ENCODE measurements at places on chromosomes 6 and 20. TPM values are rescaled to one million over a fixed set of nuclear protein-coding genes. Genes with fewer than 3 reads are reported as not detected.

DNA sequence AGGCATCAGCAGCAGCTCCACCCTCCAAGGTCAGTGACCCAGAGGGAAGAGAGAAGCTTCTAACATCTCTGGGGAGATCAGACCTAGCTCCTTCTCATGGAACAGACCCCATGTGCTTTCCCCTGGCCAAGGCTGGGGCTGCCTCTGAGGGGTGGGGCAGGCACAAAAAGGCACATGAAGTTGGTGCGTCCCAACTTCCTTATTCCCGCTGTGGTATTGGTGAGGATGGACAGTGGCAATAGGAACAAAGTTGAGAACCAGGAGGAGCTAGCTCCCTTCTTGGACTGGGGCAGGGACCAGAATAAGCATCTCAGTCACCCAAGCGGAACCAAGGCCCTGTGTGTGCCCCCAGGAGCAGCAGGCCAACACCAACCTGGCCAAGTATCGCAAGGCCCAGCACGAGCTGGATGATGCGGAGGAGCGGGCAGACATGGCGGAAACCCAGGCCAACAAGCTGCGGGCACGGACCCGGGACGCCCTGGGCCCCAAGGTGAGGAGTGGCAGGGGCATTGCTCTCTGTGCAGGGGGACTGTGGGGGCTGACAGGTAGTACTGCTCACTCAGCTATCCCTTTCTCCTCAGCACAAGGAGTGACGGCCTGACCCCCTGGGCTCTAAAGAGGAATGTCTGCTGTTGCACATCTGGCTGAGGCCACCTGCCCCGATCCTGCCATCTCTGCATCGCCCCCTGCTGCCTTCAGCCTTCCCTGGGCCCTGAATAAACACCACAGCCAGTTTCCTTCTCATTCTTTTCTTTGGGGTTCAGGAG, 46.1 kb downstream of the MYH7B start:
- DNase-seq, result no peak

Gene MYL9
- not detected for total RNA-seq

Gene NHLRC1
- 2.5 TPM for total RNA-seq

GRCh38 chr6:155443168-155443567, 12.5 kb downstream of the NOX3 start:
- DNase-seq, result no peak

- DNase-seq, result no peak
Observed at GRCh38 chr6:110902091-110902490, 27.5 kb downstream of the AMD1 start.

- DNase-seq, result no peak
Observed at GRCh38 chr20:59044295-59044694, 1.7 kb upstream of the PRELID3B start.

DNA sequence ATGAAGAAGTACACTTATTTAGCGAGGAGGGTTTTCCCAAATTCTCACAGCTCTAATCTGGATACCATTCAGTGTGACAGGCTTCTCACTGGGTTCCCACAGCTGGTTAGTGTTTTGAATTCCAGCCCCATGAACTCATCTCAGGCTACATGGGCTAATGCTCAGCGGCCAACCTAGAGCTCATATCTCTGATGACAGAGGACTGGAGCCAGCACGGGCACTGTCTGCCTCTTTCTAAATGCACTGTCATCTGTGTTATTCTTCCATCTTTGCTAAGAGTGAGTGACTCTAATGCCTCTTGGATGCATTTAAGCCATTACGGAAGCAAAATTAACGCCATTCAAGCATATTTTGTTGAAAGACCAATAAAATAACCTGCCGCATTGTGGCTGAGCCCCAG, 308.9 kb upstream of the JAG1 start:
- DNase-seq, result peak; percentile 83

DNA sequence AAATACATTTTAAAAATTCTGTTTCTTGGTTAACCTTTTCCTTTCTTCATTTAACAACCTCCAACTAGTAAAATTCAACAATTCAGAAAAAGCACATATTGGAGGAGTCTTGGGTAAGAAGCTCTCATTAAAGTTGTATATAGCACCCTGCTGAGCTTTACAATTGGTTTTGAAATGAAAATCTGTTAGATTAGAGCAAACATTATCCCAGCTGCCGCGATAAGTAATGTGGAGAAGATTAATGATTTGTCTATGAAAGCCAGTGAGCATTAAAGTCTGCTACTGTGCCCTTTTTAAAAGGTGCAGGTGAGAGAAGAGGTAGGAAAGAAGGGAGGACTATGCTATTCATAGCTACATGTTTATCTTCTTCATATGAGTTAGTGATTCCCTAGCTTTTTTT, 201.5 kb downstream of the ZFAND3 start:
- DNase-seq, result no peak

GRCh38 chr20:50810842-50811241, 16.0 kb downstream of the BCAS4 start:
- no peak for DNase-seq

DNA sequence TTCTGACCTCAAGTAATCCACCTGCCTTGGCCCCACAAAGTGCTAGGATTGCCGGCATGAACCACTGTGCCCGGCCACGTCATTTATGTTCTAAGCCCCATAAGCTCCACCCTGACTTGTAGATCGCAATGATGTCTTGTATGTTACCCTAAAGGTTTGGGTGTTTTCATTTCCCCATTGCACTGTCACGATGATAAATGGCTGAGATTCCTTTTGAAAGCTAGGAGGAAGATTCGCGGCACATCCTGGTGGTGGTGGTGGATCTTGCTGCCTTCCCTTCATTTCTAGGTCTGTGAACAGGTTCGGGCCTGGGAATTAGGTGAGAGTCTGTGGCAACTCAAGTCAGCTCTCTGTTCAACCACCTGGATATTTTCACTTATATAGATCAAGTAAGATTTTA, 28.3 kb downstream of the MUC22 start:
- no peak for DNase-seq

Gene LRP11
- total RNA-seq, result 18.8 TPM
